ENCODE measurements at places on chromosomes 3 and 15.

DNA sequence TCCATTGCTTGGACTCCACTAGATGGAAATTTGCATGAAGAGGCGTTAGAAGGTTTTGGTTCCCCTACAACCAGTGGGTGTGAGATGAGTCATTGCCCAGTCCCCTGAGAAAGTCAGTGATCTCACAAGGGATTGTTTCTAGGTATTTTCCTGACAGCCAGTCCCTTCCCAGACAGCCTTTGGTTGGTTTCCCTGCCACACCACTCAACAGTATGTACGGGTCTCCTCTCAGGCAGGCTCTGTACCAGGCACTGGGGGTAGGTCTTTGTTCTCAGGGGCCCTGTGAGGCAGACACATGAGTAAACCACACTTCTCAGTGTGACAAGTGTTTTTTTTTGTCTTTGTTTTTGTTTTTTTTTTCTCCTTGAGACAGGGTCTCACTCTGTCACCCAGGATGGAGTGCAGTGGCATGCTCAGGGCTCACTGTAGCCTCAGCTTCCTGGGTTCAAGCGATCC is 4.0 kb downstream of the LAMP3 start:
- peak; percentile 74 for DNase-seq

DNA sequence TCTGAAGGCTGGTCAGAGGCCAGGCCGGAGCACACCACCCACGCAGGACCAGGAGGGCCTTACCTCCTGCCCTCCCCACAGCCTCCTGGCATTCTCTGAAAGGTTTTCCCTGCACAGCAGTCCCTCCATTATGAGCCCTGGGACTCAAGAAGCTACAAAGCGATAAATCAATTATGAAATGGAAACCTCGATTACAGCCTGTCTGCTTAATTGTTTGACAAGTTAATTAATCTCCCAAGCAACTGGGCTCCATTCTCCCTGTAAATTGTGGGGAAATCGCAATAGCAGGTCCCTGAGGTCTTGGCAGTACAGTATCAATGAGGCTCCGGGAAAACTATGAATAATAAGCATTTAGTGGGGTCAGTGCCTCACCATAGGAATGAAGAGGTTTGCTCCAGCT is 683.5 kb downstream of the NTRK3 start:
- no peak for DNase-seq

- no peak for DNase-seq
Observed at GRCh38 chr3:86865506-86865905, 125.4 kb downstream of the VGLL3 start.

GRCh38 chr3:68239542-68239941 is 585.1 kb upstream of the SUCLG2 start:
- no peak for DNase-seq

GRCh38 chr3:36248374-36248773 is 131.9 kb upstream of the STAC start:
- DNase-seq: no peak

GRCh38 chr15:65926899-65927298 is 57.6 kb downstream of the RAB11A start:
- DNase-seq: no peak

DNA sequence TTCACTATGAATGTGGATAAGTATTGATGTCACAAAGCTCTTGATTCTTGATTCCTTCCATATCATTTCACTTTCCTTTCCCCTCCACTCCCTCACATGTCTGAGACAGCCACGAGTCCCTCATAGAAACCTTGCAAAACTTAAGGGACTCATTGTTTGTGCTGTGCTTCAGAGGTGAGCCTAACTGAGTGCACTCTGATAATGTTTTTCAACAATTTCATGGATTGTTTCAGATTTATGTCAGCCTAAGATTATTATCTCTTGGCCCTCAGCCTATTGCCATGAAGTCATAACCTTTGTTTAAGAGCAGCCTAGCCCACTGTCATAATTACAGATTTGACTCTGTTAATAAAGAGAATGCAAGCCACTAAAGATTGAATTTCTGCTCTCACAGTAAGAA is 363.6 kb downstream of the MECOM start:
- DNase-seq: peak; percentile 77

GRCh38 chr3:48855681-48856447 is 8.2 kb upstream of the PRKAR2A start:
- no peak for DNase-seq

GRCh38 chr3:156803952-156804741 is 22.0 kb upstream of the LEKR1 start:
- no peak for DNase-seq

GRCh38 chr3:56342475-56342874 is 125.8 kb downstream of the ERC2 start:
- DNase-seq: no peak

DNA sequence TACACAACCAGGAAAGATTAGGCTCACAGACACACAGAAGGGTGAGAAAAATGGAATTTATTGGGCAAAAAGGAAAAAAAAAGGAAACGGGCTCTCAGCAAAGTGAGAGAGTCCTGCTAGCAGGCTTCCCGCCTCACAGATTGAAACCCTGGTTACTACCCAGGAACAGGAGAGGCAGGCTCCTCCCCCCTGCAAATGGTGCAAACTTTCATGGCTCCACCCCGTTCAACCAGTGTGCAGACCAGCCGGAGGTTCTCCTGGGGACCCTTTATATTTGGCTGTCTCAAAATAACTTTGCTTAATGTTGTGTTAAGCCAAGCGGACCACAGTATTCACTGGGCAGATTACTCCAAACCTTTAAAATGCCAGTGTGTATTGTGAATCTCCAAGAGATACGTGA is 40.3 kb downstream of the IL1RAP start:
- no peak for DNase-seq

DNA sequence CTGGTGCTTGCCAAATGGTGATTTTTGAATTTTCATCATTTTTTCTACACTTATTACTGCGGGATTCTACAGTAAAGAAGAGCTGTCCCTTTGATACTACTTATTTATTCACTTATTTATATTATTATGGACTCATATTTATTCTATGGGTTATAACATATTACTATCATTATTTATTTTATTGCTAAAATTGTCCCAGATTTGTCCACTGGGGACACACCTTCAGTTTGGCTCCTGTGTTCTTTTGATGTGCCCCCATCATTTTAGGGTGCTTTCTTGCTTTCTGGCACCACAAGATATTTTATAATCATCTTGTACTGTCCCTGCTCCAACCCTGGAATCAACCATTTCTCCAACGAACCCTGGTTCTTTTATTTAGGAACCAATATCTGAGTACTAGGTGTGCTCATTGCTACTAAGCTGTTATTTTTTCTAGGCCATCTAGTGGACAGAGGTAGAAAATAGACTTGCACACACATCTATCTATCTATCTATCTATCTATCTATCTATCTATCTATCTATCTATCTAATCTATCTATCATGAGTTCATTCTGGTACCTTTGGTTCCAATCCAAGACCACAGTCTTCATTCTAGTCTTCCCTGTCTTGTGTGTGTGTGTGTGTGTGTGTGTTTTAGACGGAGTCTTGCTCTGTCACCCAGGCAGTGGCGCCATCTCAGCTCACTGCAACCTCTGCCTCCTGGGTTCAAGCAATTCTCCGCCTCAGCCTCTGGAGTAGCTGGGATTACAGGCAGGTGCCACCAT is 16.0 kb downstream of the SLC22A14 start:
- peak; percentile 41 for DNase-seq

GRCh38 chr3:100737334-100737733 is 28.0 kb downstream of the TFG start:
- peak; percentile 61 for DNase-seq

Measured in dermis blood vessel endothelial cell (primary cell).